Colonic mucosa (tissue), 4 donors: ENCODE measurements at places on chromosomes 5 and 9. TPM values are rescaled to one million over a fixed set of nuclear protein-coding genes. Genes with fewer than 3 reads are reported as not detected.

- no peaks in the 10 kb centered on the region for H3K36me3 ChIP-seq
- H3K4me3 ChIP-seq: no peak overlapping the region
- no peak overlapping the region for H3K27ac ChIP-seq
- H3K4me1 ChIP-seq: no peaks in the 10 kb centered on the region
Measured at GRCh38 chr5:142433526-142434321, 108.9 kb upstream of the SPRY4 start.

- H3K36me3 ChIP-seq: no peaks in the 10 kb centered on the region
- H3K4me3 ChIP-seq: no peak overlapping the region
- no peaks in the 10 kb centered on the region for H3K27me3 ChIP-seq
- no peak for DNase-seq
- no peaks in the 10 kb centered on the region for H3K4me1 ChIP-seq
- no peak overlapping the region for H3K27ac ChIP-seq
Measured at GRCh38 chr5:133957080-133957479, 11.3 kb downstream of the C5orf15 start.

QRFP gene
- total RNA-seq: 0.77 TPM

SLC6A7 gene
- total RNA-seq: 5.0 TPM

DNA sequence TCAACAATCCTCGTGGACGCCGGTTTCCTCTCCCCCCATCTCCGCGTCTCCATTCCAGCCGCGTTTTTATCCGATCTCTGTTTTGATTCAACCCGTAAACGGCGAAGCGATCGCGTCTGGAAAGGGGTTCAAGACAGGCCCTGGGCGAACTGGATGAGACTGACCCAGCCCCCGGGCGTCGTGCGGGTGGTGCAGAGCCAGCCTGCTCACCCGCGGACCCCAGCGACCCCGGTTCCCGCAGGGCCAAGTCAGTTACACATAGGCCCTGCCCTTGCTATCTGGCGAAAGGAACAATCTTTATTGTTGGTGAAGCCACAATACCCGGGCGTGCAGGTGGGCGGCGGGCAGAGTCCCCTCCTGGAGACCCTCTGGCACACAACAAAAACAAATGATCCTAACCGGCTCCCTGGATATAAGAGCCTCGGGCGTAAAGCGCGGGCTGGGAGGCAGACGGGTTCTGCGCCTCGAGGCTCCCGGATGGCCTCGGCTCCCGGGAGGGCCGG lies 1.8 kb downstream of the TLX3 start:
- H3K36me3 ChIP-seq: no peaks in the 10 kb centered on the region
- peaks cover 7% of the 10 kb centered on the region for H3K4me1 ChIP-seq
- H3K27ac ChIP-seq: no peak overlapping the region
- H3K27me3 ChIP-seq: peaks cover 91% of the 10 kb centered on the region
- no peak overlapping the region for H3K4me3 ChIP-seq

- no peak overlapping the region for H3K4me3 ChIP-seq
- no peaks in the 10 kb centered on the region for H3K36me3 ChIP-seq
- no peak for DNase-seq
- H3K27me3 ChIP-seq: no peaks in the 10 kb centered on the region
- no peaks in the 10 kb centered on the region for H3K4me1 ChIP-seq
Measured at GRCh38 chr9:77063645-77064285, 44.3 kb downstream of the FOXB2 start.

- H3K4me3 ChIP-seq: no peak overlapping the region
- H3K36me3 ChIP-seq: no peaks in the 10 kb centered on the region
- H3K27ac ChIP-seq: no peak overlapping the region
- no peaks in the 10 kb centered on the region for H3K4me1 ChIP-seq
- DNase-seq: no peak
Measured at GRCh38 chr9:13598738-13599137, 319.2 kb upstream of the MPDZ start.

AK8 gene
- total RNA-seq: 0.16 TPM

PCDHB7 gene
- total RNA-seq: 0.40 TPM

PCDHGA3 gene
- total RNA-seq: 0.10 TPM

PAIP2 gene
- total RNA-seq: 49.7 TPM

DNA sequence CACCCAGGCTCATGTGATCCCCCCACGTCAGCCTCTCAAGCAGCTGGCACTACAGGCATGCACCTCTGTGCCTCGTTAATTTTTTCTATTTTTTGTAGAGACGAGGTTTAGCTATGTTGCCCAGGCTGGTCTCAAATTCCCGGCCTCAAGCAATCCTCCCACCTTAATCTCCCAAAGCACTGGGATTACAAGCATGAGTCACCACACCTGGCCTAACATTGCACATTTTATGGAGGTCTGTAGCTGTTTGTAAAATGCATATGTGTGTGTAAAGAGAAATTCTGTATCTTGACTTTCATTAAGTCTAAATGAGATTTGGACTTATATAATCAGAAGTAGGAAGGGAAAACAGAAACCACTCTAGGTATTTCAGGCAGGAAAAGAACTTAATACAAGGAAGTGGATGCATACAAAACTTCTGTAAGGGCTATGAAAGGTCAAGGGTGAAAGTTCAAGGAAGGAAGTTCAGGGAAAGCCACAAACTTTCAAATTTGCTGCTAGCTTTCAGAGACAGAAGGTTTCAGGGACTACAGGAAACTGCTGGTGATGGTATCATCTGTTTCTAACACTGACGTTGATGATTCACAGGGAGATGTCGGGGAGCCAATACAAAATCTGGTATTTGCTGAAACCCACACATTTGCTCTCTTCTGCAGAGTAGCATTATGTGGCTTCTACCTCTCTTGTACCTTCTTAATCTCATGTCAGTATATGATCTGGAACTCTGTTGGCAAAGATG lies 209.4 kb downstream of the PIK3R1 start:
- H3K4me1 ChIP-seq: peaks cover 6% of the 10 kb centered on the region
- H3K36me3 ChIP-seq: no peaks in the 10 kb centered on the region
- peak; percentile 52 for DNase-seq
- no peaks in the 10 kb centered on the region for H3K27me3 ChIP-seq
- H3K27ac ChIP-seq: peak overlapping the region; percentile 60

- no peak overlapping the region for H3K4me3 ChIP-seq
- no peak overlapping the region for H3K27ac ChIP-seq
- no peaks in the 10 kb centered on the region for H3K27me3 ChIP-seq
- H3K36me3 ChIP-seq: no peaks in the 10 kb centered on the region
Measured at GRCh38 chr5:103475629-103476240, 86.9 kb downstream of the NUDT12 start.

DNA sequence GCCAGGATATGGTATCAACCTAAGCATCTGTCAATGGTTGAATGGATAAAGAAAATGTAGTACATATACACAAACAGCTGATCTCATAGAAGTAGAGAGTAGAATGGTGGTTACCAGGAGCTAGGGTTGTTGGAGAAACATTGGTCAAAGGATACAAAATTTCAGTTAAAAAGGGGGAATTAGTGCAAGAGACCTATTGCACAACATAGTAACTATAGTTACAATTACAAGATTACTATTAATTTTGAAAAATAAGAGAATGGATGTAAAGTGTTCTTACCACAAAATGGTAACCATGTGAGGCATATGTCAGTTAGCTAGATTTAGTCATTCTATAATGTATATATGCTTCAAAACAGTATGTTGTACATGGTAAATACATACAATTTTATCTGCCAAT lies 28.8 kb upstream of the ELOVL7 start:
- DNase-seq: no peak
- H3K4me1 ChIP-seq: no peaks in the 10 kb centered on the region
- H3K36me3 ChIP-seq: no peaks in the 10 kb centered on the region
- H3K27ac ChIP-seq: no peak overlapping the region
- H3K4me3 ChIP-seq: no peak overlapping the region

PHF24 gene
- total RNA-seq: 0.64 TPM

DNA sequence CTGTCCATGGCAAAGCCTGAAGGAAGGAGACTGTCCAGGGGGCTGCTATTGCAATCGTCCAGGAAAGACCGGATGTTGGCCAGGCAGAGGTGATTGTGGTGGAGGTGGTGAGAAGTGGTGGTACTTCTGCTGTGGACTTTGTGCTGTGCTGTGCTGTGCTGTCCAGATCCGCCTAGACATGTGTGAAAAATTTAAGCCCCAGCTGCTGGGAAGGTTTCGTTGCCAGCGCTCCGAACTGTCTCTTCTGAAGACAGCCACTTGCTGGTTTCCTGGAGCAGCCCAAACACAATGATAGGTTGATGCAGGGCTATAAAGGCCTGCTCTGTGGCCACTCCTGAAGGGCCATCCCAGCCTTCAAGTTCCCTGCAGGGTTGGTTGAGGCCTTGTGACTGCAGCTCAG lies 223.0 kb upstream of the MPDZ start:
- no peak for DNase-seq
- H3K4me1 ChIP-seq: no peaks in the 10 kb centered on the region
- no peak overlapping the region for H3K4me3 ChIP-seq
- H3K36me3 ChIP-seq: no peaks in the 10 kb centered on the region
- no peaks in the 10 kb centered on the region for H3K27me3 ChIP-seq

- no peak overlapping the region for H3K4me3 ChIP-seq
- peak overlapping the region; percentile 4 for H3K27ac ChIP-seq
- no peaks in the 10 kb centered on the region for H3K27me3 ChIP-seq
- peaks cover 9% of the 10 kb centered on the region for H3K4me1 ChIP-seq
- DNase-seq: no peak
Measured at GRCh38 chr5:177388521-177389052, 4.4 kb downstream of the SLC34A1 start.

SLC45A2 gene
- total RNA-seq: 0.32 TPM

COQ4 gene
- 40.8 TPM for total RNA-seq

GRCh38 chr5:78586251-78586650 lies 62.3 kb downstream of the LHFPL2 start:
- no peaks in the 10 kb centered on the region for H3K36me3 ChIP-seq
- no peak overlapping the region for H3K27ac ChIP-seq
- DNase-seq: no peak
- no peaks in the 10 kb centered on the region for H3K4me1 ChIP-seq
- no peaks in the 10 kb centered on the region for H3K27me3 ChIP-seq

DNA sequence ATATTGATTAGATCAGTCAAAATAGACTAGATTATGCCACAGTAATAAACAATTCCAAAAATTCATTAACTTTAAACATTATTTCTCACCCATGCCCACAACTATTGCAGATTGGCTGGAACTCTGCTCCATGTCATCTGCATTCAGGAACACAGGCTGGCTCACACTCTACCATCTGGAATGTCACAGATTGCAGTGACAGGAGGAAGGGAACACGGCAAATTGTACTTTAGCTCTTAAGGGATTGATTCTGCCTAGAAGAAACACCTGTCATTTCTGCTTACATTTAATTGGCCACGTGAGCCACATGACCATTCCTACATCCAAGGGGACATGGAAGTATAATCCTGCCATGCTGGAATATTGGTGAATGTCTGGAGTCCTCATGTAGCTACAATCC lies 54.4 kb downstream of the ATPSCKMT start:
- no peak overlapping the region for H3K27ac ChIP-seq
- no peak for DNase-seq
- no peaks in the 10 kb centered on the region for H3K27me3 ChIP-seq
- H3K36me3 ChIP-seq: no peaks in the 10 kb centered on the region

DNA sequence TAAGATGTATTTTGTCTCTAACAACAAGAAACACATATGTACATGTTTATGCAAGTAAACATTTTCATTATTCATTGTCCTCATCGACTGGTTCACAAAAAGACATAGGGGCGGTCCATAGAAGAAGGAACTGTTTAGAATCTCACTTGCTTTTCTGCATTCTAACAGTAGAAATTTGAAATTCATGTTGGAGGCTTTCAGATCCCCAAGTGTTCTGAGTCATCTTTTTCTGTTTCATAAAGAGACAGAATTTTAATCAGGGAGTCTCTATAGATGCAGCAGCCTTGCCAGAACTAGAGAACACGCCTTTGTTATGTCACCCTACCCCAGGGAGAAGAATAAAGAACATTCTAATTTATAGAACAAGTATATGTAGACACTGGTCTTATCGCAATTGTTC lies 324.3 kb downstream of the GABRG2 start:
- no peaks in the 10 kb centered on the region for H3K36me3 ChIP-seq
- no peak overlapping the region for H3K4me3 ChIP-seq
- no peaks in the 10 kb centered on the region for H3K4me1 ChIP-seq
- DNase-seq: no peak

DNA sequence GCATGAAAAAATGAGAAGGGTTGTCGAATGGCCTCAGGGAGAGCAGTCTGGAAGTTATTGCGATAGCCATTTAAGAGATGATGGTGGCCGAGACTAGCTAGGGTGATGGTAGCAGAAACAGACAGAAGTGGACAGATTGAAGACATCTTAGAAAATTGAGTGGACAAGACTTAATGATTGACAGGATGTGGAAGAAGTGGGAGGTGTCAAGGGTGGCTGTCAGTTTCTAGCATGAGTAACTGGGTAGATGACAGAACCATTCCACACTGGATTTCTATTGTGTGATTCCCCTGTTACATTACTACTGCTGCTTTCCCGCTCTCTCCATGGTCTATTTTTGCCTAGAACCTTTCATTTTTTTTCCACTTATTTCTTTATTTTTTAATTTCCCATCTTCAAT lies 12.6 kb downstream of the CHMP5 start:
- H3K4me1 ChIP-seq: no peaks in the 10 kb centered on the region
- H3K27me3 ChIP-seq: no peaks in the 10 kb centered on the region
- DNase-seq: no peak
- no peak overlapping the region for H3K27ac ChIP-seq

- no peaks in the 10 kb centered on the region for H3K4me1 ChIP-seq
- no peaks in the 10 kb centered on the region for H3K27me3 ChIP-seq
Measured at GRCh38 chr5:61423487-61424145, 91.6 kb downstream of the ZSWIM6 start.

NME5 gene
- total RNA-seq: not detected

- no peaks in the 10 kb centered on the region for H3K27me3 ChIP-seq
- H3K4me1 ChIP-seq: peaks cover 5% of the 10 kb centered on the region
- H3K36me3 ChIP-seq: no peaks in the 10 kb centered on the region
- DNase-seq: no peak
- peak overlapping the region; percentile 50 for H3K4me3 ChIP-seq
- peak overlapping the region; percentile 69 for H3K27ac ChIP-seq
Measured at GRCh38 chr9:100426189-100426529, 784 bp upstream of the MSANTD3 start.

- no peak for DNase-seq
- H3K4me1 ChIP-seq: no peaks in the 10 kb centered on the region
- H3K4me3 ChIP-seq: no peak overlapping the region
- H3K36me3 ChIP-seq: no peaks in the 10 kb centered on the region
- H3K27ac ChIP-seq: no peak overlapping the region
- H3K27me3 ChIP-seq: no peaks in the 10 kb centered on the region
Measured at GRCh38 chr9:2427120-2427891, 194.3 kb upstream of the VLDLR start.

DNA sequence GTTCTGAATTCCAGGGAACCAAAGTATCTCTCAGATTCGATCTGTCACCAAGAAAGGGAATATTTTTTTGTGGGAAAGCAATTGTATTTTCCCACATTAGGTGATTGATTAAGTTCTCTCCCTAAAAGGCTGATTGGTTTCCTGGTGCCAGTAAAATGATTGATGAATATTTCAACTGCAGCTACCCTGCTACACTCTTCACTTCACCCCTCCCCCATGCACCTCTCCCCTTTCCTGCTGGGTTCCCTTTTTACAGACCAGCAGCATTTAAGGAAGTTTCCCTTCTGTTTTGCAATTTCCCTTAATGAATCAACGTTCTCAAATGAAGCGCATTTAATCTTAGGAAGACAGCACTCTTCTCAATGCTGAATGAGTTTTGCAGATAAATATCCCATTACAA lies 13.1 kb downstream of the NR6A1 start:
- no peak for DNase-seq
- H3K4me1 ChIP-seq: no peaks in the 10 kb centered on the region
- H3K27me3 ChIP-seq: no peaks in the 10 kb centered on the region
- H3K36me3 ChIP-seq: no peaks in the 10 kb centered on the region
- no peak overlapping the region for H3K27ac ChIP-seq
- H3K4me3 ChIP-seq: no peak overlapping the region
